ENCODE measurements at places on chromosomes 6 and 20.

DNA sequence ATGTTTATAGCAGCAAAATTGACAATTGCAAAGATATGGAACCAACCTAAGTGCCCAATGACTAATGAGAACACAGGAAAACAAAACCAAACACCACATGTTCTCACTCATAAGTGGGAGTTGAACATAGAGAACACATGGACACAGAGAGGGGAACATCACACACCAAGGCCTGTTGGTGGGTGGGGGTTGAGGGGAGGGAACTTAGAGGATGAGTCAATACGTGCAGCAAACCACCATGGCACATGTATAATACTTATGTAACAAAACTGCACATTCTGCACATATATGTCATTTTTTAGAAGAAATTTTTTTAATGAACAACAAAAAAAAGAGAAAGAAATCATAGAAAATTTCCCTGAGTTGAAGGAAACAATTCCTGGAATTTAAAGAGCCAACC, 3.9 kb downstream of the EPM2A start:
- no peak for DNase-seq

GRCh38 chr20:57476084-57476526, 48.8 kb downstream of the CTCFL start:
- DNase-seq = no peak

GRCh38 chr6:125942672-125943527, 13.7 kb upstream of the HINT3 start:
- DNase-seq = no peak

DNA sequence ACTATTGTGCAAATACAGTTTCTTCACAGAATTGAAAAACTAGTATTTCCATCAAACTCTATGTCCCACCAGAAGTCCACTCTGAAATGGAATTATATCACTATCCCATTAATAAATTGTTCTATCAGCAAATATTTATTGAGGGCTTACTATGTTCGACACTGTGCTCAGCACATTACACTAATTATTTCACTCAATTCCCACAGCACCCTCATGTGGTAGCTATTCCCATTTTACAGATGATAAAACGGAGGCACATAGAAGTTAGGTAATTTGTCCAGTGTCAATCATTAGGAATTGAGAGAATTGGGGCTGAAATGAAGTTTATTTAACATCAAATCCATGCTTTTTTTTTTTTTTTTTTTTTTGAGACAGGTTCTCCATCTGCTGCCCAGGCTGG, 52.5 kb downstream of the MKKS start:
- DNase-seq = no peak

- DNase-seq = no peak
Measured at GRCh38 chr20:40080041-40080652, 608.9 kb downstream of the MAFB start.

DNA sequence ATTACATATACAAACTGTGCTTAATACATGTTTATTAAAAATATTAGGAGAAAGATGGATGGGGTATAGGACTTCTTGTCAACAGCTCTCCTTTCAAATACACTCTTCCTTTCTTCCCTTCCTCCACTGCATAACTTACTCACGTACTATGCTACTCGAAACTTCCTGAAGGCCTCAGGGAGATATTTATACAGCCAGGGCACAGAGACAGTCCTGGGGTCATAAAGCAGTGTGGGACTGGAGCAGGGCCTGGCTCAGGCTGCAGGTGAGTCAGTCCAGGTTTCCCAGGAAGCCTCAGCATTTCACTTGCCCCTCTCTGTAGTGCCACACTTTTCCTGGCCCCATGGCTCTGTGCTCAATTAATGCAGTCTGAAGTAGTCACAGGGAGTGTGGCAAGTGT, 157.0 kb downstream of the UBE3D start:
- no peak for DNase-seq

DNA sequence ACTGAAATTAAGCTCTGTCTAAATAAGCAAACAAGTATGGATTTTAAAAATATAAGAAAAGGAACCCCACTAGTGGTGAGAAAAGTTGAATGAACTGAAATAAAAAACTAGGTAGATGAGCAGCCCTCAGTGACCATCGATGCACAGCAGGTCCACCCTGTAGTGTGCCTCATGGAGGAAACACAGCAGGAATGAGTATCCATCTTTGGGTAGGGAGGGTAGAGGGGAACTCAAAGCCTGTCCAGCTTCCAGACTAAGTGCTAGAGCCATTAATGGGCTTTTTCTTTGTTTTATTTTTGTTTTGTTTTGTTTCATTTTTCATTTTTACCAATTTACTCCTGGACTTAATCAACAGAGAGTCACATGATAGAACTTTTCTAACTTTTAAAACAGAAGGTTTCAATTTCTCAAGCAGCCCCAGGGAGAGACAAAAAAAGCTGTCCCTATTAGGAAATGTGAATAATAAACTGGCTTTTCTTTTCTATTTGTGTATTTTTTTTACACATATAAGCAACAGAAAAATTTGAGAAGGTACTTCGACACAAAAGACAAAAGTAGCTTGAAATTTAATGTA, 700.6 kb downstream of the HACE1 start:
- DNase-seq = no peak

DNA sequence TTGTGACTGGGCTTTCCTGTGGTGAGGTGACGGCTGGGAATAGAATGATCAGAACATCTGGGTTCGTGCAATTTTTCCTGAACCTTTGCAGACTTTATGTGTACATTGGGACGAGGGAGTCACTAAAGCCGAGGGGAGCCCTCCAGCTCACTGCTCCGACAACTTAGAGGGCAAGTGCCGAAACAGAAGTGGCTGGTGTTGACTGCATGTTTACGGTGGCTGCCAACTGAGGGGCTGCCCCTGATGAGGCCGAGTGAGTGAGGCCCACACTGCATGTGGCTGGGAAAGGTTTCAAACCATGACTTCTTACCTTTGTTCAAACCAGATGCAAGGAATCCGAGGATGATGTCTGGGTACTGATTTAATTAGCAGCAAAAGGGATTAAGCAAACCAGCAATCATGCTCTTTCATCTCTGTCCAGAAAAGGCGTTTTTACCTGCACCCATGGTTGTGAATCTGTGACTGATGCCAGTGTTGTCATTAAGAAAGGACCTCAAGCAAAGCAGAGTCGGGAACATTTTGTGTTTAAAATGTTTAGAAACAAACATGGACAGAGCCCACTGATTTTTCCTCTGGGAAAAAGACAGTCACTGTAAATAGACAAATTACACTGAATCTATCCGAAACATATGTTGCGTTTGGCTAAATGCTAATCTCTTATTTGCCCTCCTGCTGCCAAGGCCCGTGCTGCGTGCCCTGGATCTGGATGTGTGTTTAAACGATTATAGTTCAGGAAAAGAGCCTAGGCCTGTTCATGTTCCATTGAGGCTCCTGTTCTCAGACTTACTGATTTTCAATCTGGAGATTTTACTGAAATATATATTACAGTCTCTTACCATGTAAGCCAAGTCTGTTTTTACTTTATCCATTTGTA, 105.1 kb downstream of the UST start:
- DNase-seq = no peak

- no peak for DNase-seq
Measured at GRCh38 chr6:167787896-167788562, 38.7 kb upstream of the AFDN start.

DNA sequence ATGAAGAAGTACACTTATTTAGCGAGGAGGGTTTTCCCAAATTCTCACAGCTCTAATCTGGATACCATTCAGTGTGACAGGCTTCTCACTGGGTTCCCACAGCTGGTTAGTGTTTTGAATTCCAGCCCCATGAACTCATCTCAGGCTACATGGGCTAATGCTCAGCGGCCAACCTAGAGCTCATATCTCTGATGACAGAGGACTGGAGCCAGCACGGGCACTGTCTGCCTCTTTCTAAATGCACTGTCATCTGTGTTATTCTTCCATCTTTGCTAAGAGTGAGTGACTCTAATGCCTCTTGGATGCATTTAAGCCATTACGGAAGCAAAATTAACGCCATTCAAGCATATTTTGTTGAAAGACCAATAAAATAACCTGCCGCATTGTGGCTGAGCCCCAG, 308.9 kb upstream of the JAG1 start:
- DNase-seq = peak; percentile 13

- no peak for DNase-seq
Measured at GRCh38 chr6:169776379-169776778, 25.0 kb downstream of the ERMARD start.

- no peak for DNase-seq
Measured at GRCh38 chr6:152636021-152636608, 1.0 kb downstream of the SYNE1 start.

- no peak for DNase-seq
Measured at GRCh38 chr6:166736634-166737033, 109.6 kb upstream of the RPS6KA2 start.

- DNase-seq = no peak
Measured at GRCh38 chr20:13736436-13737191, 48.1 kb downstream of the ESF1 start.

DNA sequence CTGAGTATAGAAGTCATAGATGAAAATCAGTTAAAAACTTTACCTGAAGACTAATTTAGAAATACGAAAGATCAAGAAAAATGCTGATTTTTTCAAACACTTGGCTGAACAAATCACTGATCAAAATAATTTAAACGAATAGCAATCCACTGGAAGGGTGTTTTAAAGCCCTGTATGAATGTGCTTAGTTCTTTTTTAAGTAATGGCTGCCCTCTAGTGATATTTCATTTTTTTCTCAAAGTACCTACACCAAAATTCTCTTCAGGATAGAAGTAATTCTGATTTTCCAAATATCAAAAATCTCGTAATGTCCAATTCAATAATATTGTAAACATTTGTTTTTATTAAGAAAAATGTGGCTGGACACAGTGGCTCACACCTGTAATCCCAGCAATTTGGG, 32.5 kb downstream of the AKAP7 start:
- no peak for DNase-seq

DNA sequence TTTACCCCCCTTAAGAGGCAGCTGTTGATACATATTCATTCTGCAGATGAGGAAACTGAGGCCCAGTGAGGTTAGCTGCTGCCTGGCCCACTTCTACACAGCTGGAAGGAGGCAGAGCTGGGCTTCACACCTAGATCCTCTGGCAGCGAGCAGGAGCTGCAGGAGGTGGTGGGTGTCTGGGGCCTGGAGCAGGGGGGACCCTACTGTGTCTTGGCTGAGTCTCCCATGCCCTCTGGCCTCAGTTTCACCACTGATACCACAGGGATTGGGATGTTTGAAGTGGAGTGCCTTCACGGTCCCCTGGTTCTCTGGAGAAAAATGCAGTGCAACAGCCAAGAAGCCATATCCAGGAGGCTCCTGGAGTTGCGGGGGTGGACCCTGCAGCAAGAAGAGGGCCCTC, 8.2 kb upstream of the BPIFA2 start:
- DNase-seq = no peak

GRCh38 chr6:16472349-16473069, 234.1 kb downstream of the GMPR start:
- DNase-seq = no peak

DNA sequence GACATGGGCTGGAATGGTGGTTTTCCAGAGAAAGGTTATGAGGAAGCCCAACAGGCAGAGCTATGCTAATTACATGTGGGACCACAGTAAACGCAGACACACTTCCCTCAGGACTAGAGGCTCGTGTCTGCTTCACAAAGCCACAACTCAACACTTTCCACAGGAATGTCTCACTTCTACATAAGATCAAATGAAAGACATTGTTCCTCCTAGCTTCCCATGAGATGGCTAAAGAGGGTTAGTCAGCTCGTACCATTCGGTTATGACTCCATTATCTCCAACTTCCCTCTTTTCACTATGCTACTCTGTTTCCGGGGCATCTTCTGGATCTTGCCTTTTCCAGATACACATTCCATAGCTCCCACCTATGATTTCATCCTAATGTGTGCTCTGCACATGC, 29.1 kb upstream of the ZC3H12D start:
- no peak for DNase-seq

All from T1000 (cell line).